ENCODE measurements at places on chromosomes 7 and 10. TPM values are rescaled to one million over a fixed set of nuclear protein-coding genes. Genes with fewer than 3 reads are reported as not detected.

Gene LIPJ
- not detected for total RNA-seq

Gene KCP
- 5.1 TPM for total RNA-seq

Gene TYSND1
- total RNA-seq: 22.2 TPM

Gene SORCS1
- total RNA-seq: 0.16 TPM

Gene CTAGE8
- 0.71 TPM for total RNA-seq

Gene KLLN
- 2.2 TPM for total RNA-seq

Gene BLNK
- total RNA-seq: 4.7 TPM

Gene WNT8B
- total RNA-seq: not detected

Gene ACSM6
- total RNA-seq: not detected

Gene CTBP2
- 56.5 TPM for total RNA-seq

Gene GHRHR
- not detected for total RNA-seq

Gene CDK1
- total RNA-seq: 0.45 TPM

Gene CAV2
- 170 TPM for total RNA-seq

Gene SPDYE6
- not detected for total RNA-seq

Gene ANKRD1
- 1.6 TPM for total RNA-seq

Gene CDNF
- total RNA-seq: 1.4 TPM

Gene ZNF248
- total RNA-seq: 6.8 TPM

Gene UNCX
- total RNA-seq: not detected

Gene CYP3A7
- total RNA-seq: not detected

Gene ADRA2A
- total RNA-seq: 187 TPM

Gene DPYSL4
- total RNA-seq: 1.8 TPM

Data from mesenteric fat pad (tissue), 1 donor.